ENCODE measurements at places on chromosomes 1 and 21. TPM values are rescaled to one million over a fixed set of nuclear protein-coding genes. Genes with fewer than 3 reads are reported as not detected.

Gene TSPAN2
- total RNA-seq: 0.83 TPM

Gene KRTAP19-1
- total RNA-seq: not detected

Gene SPOCD1
- total RNA-seq: 42.2 TPM

Gene UBE2U
- total RNA-seq: not detected

Gene TMEM200B
- 4.8 TPM for total RNA-seq

Gene KCNK1
- 0.90 TPM for total RNA-seq

Gene CASP9
- total RNA-seq: 7.0 TPM

Gene EVI5
- total RNA-seq: 54.4 TPM

Gene TRIM45
- 1.7 TPM for total RNA-seq

Gene RHD
- 0.28 TPM for total RNA-seq

Gene BARHL2
- total RNA-seq: not detected

Gene PTAFR
- total RNA-seq: under 0.01 TPM

Gene MPZ
- total RNA-seq: 0.18 TPM

Gene ZMYM4
- total RNA-seq: 56.9 TPM

Gene SELP
- not detected for total RNA-seq

Gene GBP7
- not detected for total RNA-seq

Gene E2F2
- 0.36 TPM for total RNA-seq

Gene VHLL
- 0.28 TPM for total RNA-seq

Gene NDC1
- total RNA-seq: 33.9 TPM

Gene AKR7A2
- 60.2 TPM for total RNA-seq

Gene SH3GLB1
- total RNA-seq: 22.2 TPM

Gene LMX1A
- total RNA-seq: not detected

Gene GUCA2A
- total RNA-seq: not detected

Gene CYP4X1
- not detected for total RNA-seq

Gene BMP8B
- not detected for total RNA-seq

Gene IL19
- not detected for total RNA-seq

Gene LRRC53
- not detected for total RNA-seq

Gene MFSD2A
- 5.7 TPM for total RNA-seq

Gene DNALI1
- total RNA-seq: 9.1 TPM

Gene OR14K1
- not detected for total RNA-seq

Gene S100A2
- 3.6 TPM for total RNA-seq

Gene RNPC3
- 3.8 TPM for total RNA-seq

Gene HES3
- not detected for total RNA-seq

Gene CDK18
- 0.28 TPM for total RNA-seq

Gene IPP
- 10.6 TPM for total RNA-seq

Gene OPRD1
- total RNA-seq: under 0.01 TPM

Gene SV2A
- 16.4 TPM for total RNA-seq

Gene KCNQ4
- not detected for total RNA-seq

Gene SERPINC1
- total RNA-seq: not detected

Gene LRRC7
- total RNA-seq: under 0.01 TPM

Gene MYCL
- total RNA-seq: 0.72 TPM

All from IMR-90 (cell line).